ENCODE measurements at places on chromosomes 4 and X.

- DNase-seq: no peak
Observed at GRCh38 chr4:8427262-8427661, 13.3 kb downstream of the ACOX3 start.

GRCh38 chrX:17072721-17073230, 126.3 kb downstream of the REPS2 start:
- DNase-seq: no peak

DNA sequence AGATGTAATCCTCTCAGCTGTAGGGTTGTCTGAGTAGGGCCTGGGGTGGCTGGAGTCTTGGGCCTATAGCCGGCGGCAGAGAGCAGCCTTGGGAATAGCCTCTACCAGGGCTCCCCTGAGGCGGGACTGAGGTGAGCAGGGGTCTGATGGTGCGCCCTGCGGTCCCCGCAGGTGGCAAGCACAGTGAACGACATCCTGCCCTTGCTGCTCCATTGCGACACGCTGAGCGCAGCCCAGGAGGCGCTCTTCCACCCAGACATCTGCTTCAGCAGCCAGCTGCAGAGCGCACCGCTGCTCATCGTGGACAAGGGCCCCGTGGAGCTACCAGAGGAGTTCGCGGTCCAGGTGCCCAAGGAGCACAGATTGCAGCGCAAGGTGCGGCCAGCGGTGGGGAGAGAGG, 317.0 kb downstream of the ADGRL3 start:
- no peak for DNase-seq

GRCh38 chr4:86679441-86679840, 85.3 kb downstream of the PTPN13 start:
- DNase-seq: no peak

- no peak for DNase-seq
Observed at GRCh38 chr4:118180776-118181175, 146.5 kb downstream of the NDST3 start.

GRCh38 chrX:23756165-23756564, 13.1 kb upstream of the ACOT9 start:
- peak; percentile 9 for DNase-seq

DNA sequence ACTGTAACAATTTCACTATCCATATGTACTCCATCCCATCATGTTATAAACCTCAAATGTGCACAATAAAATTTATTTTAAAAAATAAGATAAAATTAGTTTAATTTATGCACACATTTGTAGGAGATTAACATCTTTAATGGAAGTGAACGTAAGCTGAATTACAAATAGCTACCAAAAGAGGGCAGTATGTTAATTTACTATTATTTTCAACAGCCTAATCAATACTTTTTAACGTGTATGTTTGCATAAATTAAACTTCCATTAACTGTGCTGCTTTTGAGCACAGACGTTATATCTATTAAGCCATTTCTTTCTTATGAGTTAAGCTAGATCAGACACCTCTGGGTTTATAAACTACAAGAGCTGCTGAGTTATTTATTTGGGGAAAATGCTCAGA, 56.5 kb upstream of the PHKA2 start:
- no peak for DNase-seq

DNA sequence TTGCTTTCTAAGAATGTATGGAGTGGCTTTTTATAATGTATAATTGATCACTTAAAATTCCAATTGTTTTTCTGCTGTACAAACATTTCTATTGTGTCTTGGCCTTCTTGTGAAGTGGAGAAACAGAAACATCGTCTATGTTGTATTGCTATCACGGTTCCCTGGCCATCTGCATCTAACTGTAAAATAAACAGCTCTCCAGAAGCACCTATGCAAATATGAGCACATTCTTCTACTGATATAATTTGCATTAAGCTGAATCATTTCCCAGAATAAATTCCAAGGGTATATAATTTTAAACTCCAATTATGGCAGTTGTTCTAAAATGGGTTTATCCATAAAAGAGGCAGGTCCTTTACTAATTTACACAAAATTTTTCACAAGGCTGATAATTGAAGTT, 261.6 kb upstream of the STS start:
- no peak for DNase-seq

DNA sequence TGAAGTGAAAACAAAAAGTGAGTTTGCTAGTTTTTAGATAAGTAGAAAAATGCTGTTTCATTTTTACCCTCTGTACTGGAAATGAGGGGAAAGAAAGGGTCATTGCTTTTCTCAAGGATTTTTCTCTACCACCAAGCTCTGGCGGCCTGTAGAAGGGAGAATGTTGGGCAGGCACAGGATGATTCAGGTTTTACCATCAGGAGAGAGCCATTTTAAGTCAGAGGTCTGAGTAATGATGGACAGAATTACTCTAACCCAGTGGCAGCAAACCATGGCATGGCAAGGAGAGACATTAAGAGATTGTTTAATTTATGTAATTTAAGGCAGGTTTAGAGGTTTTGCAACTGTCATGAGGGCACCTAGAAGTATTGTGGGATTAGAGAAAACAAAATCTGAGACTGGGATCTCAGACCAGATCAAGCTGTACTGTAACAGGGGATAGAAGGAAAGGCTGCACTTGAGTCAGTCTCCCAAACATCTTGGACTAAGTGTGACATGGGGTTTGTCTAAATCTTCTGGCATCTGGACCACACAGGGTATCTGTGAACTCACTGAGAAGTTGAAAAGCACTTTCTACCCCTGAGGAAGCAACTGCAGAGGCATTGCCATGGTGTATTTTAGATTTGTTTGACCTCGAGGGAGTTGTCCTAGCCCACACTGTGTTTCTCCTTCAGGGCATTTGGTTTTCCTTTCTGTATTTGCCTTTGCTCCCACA, 81.6 kb downstream of the BANK1 start:
- no peak for DNase-seq

GRCh38 chr4:9971711-9972110, 49.6 kb downstream of the SLC2A9 start:
- DNase-seq: no peak

DNA sequence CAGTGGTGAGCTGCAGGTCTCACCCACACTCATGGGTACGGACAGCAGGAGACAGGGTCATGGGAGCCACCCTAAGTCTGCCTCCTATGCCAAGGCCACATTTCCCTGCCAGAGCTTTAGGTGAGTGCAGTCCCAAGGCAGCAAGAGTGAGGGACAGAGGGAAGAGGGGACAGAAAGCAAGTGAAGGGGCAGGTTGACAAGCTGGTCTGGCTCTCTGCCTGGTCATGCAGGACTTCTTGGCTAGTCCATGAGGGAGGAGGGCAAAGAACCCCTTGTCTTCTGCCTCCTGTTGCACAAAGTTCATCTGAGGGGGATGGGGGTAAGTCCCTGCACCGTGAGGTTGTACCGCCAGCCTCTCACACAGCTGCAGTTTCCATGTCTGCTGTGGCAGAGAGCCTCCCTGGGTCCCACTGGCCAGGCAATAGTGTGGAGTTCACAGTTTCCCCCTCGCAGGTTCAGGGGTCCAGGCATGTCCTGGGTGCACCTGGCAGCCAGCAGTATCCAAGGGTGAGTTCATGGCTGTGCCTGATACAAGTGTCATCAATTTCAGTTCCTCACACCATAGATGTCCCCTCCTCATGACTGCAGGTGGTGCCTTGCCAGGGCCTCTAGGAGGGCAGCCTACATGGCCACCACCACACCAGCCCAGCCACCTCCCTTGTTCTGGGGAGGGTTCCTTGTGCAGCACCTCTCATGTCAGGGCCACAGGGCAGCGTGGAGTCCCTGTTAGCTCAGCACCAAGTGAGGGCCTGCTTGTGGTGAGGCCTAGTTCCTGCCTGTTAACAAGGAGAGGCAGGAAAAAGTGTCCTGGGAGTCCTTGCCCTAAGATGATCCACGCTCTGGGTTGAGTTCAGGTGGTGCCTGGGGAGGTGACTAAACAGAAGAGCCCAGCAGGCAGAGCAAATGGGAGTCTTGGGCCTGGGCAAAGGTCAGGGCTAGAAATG, 72.5 kb downstream of the ADRA2C start:
- no peak for DNase-seq

- DNase-seq: no peak
Observed at GRCh38 chrX:148043271-148043855, 62.2 kb downstream of the FMR1NB start.

DNA sequence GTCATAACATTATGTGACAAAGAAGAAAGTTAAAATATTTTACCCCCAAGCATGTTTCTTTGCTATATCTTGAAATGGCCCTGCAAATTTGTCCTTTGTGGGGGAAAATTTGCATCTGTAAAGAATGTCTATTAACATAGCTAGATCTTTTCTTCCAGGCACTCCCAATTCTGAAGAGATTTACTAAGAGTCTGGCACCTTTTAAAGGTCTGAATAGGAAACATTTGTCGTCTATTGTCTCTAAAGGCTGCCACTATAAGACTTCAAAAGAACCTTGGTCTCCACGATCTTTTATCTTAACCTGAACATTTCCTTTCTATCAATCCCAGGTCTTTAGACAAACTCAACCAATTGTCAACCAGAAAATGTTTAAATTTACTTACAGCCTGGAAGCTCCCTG, 128.6 kb upstream of the VCX start:
- no peak for DNase-seq

- DNase-seq: no peak
Observed at GRCh38 chr4:1030031-1030430, 18.6 kb downstream of the FGFRL1 start.

DNA sequence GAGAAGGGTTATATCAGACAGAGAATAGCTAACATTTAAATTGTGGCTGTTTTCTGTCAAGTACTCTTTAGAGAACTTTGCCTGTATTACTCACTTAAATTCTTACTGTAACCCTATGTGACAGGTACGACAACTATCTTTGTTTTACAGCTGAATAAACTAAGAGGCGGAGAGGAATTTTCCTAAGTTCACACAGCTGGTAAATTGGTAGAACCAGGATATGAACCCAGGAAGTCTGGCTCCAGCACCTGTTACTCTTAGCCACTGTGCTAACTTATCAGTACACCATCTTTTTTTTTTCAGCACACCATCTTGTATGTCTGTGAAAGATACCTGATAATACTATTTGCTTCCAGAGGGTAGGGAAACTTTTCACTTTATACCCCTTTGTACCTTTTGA, 2.0 kb upstream of the SYP start:
- no peak for DNase-seq

- DNase-seq: no peak
Observed at GRCh38 chr4:160009656-160010493, 907.0 kb downstream of the RAPGEF2 start.

DNA sequence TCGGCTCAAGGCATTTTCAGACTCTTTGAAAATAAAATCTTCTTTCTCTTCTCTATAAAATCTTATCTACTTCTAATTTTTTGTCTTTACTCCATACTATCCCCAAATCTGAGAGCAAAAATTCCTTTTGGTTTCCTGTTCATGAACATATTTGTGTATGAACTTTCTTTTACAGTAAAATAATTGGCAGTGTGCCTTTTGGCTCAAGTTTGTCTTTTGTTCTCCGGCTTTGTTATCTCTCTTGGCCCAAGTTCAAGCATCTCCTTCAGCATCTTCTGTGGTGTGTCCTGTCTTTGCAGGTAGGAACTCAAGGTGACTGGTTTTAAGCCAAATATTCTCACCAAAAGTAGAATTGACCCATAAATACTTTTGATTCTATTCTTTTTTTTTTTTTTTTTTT, 276.6 kb upstream of the FAT1 start:
- DNase-seq: no peak

- DNase-seq: no peak
Observed at GRCh38 chr4:123739806-123740205, 343.2 kb downstream of the SPRY1 start.

GRCh38 chr4:38979511-38980230, 52.5 kb downstream of the TMEM156 start:
- no peak for DNase-seq

DNA sequence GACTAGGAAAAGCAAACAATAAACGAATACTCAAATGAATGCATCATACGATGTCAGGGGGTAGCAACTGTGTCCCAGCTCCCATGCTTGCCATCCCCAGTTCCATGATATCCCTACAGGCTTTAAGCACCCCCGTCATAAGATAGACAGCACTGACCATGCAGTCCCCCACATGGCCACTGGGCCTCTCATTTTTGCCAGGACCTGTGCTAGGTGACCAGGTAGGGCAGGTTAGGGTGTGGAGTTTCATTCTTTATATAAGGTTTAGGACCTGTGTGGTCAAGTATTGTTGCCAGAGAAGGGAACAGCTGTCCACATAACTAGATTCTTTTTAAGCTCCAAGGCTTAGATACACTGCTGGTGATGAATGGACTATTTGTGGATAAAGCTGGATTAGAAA, 9.7 kb downstream of the PPEF2 start:
- DNase-seq: no peak

DNA sequence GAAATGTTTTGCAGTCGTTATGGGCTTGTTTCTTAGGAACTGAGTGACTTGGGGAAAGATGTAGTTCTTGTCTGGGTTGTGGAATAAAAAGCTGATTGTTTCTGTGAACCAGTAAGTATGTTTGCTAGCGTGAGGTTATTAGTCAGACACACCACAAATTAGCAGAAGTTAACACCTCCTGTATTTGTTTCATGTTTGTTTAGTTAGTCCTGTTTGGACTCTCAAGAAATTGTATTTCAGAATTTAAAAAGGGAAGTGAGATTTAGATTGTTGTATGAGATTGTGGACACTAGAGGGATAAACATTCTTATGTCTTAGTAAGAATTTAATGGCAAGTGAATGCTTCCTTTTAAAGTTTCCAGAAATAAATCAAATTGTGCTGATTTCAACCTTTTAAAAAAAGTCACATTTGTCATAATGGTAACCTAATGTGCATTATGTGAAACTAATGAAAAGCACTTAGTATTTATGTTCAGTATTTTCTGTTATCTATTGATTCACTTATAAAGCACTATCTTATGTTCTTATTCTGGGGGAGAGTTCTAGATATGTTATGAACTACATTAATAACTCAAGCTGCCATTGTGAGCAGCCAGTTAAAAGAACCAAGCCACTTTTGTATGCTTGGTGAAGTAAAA, 25.6 kb downstream of the ATP10D start:
- DNase-seq: no peak

- no peak for DNase-seq
Observed at GRCh38 chr4:150385606-150386005, 196.3 kb upstream of the MAB21L2 start.

DNA sequence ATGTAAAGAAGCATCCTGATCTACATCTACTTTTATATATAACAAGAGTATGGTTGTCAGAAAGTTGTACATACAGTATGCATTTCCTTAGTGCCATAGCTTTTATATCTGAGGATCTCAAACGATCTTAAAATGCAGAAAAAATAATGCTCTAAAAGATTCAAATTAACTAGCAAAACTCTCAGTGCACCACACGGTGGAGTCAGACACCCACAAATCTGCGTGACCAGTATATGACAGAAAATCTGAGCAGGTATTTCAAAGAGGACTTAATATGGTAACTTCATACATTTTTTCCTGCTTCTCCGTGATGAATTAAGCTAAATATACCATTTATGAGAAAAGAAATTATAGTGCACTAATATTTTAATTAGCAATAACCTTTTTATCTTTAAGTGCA, 803.0 kb downstream of the DMD start:
- no peak for DNase-seq

DNA sequence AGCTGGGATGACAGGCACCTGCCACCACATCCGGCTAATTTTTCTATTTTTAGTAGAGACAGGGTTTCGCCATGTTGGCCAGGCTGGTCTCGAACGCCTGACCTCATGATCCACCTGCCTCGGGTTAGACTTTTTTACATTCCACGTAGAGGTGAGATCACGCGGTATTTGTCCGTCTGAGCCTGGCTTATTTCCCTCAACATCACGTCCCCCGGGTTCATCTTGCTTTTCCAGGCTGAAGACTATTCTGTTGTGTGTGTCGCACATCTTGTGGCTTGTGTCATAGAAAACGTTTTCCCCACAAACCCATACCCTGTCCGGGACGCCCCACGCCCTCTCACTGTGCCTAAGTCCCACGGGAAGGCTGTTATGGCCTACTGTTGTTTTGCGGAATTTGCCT, 185.3 kb downstream of the CRLF2 start:
- DNase-seq: no peak
